ENCODE measurements at places on chromosomes 13 and 19.

DNA sequence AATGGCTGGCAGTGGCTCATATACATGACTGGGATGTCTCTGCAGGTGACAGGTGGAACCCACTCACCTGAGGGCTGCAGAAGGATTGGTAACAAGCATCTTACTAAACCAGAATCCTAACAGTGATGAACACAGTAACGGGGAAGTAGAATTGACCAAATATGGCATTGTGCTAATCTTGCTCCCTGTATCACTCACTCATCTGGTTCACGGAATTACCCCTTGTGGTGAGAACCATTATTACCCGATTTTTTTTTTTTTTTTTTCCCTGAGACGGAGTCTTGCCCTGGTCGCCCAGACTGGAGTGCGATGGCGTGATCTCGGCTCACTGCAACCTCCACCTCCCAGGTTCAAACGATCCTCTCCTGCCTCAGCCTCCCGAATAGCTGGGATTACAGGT, 69.5 kb downstream of the PTPRS start:
- DNase-seq = no peak

DNA sequence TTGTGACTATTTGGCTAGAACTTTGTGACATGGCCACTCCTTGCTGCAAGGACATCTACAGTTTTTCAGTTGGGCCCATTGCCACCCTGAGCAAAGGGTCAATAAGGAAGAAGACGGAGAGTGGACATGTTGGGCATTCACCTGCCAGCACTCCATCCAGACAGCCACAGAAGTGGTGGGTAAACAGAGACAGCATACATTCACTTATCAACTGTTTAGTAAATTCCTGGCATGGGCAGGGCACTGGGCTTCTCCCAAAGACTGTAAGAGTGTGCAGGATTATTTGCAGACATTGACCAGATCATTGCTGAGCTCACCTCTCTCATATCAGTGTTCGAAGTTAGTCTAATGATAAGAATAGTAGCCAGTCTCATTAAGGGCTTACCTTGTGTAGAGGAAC, 29.2 kb downstream of the SIPA1L3 start:
- no peak for DNase-seq

- no peak for DNase-seq
These were observed 240.6 kb upstream of the ZNF507 start for GRCh38 chr19:32104850-32105235.

DNA sequence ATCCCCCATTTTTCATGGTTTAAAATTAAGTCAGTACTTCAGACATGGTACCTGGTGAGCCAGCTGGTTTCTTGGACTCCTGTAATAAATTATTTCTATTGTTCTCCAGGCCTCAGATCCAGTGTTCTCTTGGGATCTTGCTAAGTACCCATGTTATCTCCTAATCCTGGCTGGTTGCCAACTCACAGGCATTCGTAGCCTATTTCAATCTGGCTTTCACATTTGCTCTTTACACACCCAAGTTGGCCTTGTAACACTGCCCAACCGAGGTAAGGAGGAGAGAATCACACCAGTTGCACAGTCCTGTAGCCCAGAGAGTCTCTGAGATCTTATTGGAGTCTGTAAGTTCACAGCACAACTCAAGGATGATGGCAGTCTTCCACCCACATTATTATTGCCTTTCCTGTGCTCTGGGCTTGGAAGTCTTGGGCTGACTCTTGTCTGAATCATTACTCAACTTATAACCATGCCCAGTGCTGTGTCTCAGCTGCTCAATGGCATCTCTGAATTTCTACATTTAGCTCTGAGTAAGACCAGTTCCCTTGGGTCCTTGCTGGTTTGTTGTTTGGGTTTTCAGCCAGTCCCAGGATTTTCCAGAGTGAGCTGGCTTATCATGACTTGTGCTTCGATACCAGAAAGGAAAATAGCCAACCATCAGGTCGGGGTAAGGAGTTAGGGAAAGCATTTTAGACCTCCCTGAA, 76.6 kb upstream of the KLF12 start:
- DNase-seq = no peak

- DNase-seq = no peak
These were observed 72.1 kb downstream of the KLF12 start for GRCh38 chr13:74061926-74062595.

DNA sequence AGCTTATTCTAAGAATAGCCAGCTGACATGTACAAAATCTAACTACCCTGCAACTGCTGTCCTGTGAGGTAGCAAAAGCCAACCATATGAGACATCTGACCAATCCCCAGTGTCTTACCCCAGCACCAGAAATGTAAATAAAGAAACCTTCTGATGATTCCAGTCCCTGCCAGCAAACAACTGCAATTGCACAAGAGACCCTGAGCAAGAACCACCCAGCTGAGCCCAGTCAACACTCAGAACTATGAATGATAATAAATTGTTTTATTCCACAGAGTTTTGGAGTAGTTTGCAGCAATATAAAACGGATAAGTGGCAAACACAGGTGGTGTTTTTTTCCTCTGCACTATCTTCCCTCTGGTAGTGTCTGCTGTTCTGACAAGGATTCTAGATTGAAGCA, 94.9 kb downstream of the ERCC5 start:
- DNase-seq = no peak

DNA sequence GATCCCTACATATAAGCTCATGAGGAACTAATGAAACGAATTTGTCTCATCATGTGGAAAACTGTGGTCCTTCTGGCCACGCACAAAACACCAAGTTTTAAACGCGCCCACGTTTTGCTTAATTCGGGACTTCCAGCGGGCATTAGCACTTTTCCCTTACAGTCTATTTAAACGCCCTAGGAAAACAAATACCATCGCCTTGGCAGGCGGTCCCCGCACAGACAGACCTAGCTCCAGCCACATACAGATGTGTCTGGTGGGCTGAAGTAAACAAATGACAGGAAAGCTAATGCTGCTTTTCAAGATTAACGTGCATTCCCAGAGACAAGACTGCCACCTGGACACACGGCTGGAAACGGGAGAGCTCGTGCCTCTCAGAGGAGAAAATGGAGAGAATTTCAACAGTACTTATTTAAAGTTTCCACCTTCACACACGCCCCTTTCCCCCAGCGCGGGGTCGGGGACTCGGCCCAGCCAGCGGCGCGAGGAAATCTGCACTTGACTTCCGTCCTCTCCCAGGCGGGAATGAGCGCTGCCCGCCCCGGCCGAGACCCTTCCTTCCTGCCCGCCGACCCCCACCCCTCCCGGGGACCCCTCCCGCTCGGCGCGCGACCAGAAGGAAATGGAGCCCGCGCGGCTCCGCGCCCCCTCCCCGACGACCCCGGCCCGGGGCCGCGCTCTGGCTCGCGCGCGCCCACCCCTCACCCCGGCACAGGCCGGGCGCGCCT, 931 bp downstream of the USP12 start:
- DNase-seq = no peak

GRCh38 chr19:32165750-32166149, 179.7 kb upstream of the ZNF507 start:
- DNase-seq = no peak

- no peak for DNase-seq
These were observed 4.6 kb upstream of the FOSB start for GRCh38 chr19:45463241-45463640.
